ENCODE measurements at places on chromosomes 11 and 22.

DNA sequence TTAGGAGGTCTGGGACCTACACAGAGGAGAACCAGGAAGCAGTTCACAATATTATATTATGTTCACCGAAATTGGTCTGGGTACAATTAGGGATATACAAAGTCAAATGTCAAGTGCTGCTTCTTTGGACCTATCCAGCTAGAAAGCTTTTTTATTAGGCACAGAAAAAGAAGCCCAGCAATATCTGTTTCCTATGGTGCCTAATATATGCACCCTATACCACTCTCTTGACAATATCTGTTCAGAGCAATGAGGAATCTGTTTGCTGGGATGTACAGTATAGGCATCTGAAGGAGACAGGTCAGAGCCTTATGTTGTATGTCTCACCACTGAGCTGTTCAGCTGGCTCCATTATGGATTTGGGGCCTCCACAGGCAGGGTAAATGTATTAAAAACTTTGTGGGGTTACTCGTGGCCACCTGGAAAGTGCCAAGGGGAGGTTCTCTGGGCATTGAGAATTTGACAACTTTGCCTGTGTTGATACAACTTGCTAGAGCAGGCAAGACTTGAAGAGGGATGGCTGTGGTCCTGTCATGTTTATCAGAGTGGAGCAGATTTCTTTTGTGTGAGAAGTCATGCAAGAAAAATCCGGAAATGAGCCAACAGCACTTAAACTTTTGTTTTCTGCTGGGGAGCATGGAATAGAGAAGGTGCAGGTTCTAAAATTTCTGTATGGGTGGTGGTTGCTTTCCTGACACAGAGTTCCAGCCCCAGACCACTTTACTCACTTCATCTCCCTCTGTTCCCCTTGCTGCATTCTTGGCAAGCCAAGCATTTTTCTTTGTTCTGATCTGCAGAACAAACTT, 10.1 kb downstream of the STIM1 start:
- DNase-seq: no peak

- DNase-seq: no peak
Measured at GRCh38 chr11:67492069-67492727, 9.4 kb downstream of the AIP start.

GRCh38 chr11:86792150-86792549, 8.2 kb upstream of the PRSS23 start:
- DNase-seq: no peak

- no peak for DNase-seq
Measured at GRCh38 chr11:14414470-14415461, 55.8 kb upstream of the RRAS2 start.

GRCh38 chr11:92206441-92206840, 18.2 kb upstream of the FAT3 start:
- no peak for DNase-seq

DNA sequence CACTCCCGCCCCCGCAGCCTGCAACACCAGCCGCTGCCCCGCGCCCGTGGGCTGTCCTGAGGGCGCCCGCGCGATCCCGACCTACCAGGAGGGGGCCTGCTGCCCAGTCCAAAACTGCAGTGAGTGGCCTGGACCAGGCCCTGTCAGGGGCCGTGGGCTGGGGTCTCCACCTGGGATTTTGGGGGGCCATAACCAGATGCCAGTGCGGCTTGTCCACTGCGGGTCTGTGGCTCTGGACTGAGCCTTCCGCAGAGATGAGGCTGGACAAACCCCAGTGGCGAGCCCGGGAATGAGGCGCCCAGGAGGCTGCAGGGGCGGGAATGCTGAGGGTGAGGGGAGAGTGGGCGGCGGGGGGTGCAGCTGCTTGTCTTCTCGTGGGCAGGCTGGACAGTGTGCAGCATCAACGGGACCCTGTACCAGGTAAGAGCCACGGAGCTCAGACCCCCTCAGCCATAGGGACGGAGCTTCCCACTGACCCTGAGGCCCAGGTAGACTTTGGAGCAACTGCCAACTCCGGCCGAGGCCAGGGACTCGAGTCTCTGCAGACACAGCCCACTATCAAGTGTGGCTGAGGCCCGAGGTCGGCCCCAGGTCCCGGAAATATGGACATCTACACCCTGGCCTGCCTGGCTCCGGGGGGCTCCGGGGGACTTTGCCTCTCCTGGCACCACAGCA, 24.8 kb upstream of the MUC5B start:
- DNase-seq: peak; percentile 52

DNA sequence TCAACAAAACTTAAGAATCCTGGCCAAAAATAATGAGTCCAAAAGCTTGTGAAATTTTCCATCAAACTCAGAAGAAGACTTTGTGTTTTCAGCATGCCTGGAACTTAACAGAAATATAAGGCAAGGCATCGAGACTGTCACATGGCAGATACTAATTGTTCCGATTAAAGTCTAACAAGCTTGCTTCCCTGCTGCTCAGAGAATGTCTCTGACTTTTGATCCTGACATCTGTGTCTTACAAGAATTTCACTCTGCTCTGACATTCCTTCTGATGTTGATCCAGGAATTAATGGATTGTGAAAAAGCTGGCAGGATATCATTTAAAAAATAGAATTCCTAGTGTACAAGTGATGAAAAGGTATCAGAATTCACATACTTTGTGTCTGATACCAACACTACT, 170.2 kb downstream of the DCDC1 start:
- no peak for DNase-seq

GRCh38 chr22:30870451-30871345, 97.9 kb downstream of the MORC2 start:
- DNase-seq: peak; percentile 39

DNA sequence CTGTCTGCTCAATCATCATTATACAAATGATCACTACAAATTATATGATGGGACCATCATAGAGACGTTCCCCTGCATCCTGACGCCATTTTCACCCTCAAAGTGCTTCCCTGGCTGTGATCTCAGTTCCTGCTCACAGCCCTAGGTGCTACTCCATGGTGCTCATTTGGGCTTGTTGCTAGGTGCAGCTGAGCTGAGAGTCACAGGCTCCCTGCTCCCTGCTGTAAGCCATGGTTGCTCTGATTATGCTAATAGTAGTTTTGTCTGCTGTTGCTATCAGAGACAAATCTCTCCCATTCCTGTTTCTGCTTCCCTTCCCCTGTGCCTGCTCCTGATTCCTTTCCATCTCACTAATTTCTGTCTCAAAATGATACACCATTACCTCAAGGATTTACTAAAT, 474.3 kb downstream of the METTL15 start:
- no peak for DNase-seq

- no peak for DNase-seq
Measured at GRCh38 chr22:50339945-50340879, 2.9 kb upstream of the PPP6R2 start.

DNA sequence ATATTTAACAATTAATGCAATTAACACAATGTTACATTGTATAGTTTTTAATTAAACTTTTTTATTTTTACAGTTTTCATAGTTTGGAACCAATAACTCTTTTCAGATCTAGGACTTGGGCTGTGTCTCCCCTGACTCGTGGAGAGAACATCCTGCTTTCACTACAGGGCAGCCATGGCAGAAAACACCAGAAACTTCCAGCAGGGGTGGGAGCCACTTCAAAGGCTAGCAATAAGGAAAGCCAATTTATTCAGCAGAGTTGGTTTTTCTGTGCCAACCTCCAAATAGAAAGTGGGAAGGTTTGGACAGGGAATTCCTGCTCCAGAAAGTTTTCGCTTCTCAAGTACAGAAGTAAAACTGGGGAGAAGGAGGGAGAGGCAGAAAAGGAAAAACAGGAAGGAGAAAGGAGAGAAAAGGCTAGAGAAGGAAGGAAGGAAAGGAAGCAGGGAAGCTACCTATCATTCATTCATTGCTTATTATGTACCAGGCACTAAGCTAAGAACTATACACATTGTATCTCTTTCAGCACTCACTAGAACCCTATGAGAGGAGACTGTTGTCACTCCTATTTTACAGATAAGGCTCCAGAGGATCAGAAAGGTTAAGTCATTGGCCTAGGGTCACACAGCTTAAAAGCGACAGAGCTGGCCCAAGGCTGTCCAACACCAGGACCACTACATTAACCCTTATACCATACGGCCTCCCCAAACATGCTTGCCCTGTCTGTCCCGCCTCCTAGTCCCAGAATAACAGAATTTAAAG, 54.8 kb upstream of the CREB3L1 start:
- DNase-seq: no peak

GRCh38 chr11:74806267-74806666, 57.6 kb downstream of the RNF169 start:
- no peak for DNase-seq

DNA sequence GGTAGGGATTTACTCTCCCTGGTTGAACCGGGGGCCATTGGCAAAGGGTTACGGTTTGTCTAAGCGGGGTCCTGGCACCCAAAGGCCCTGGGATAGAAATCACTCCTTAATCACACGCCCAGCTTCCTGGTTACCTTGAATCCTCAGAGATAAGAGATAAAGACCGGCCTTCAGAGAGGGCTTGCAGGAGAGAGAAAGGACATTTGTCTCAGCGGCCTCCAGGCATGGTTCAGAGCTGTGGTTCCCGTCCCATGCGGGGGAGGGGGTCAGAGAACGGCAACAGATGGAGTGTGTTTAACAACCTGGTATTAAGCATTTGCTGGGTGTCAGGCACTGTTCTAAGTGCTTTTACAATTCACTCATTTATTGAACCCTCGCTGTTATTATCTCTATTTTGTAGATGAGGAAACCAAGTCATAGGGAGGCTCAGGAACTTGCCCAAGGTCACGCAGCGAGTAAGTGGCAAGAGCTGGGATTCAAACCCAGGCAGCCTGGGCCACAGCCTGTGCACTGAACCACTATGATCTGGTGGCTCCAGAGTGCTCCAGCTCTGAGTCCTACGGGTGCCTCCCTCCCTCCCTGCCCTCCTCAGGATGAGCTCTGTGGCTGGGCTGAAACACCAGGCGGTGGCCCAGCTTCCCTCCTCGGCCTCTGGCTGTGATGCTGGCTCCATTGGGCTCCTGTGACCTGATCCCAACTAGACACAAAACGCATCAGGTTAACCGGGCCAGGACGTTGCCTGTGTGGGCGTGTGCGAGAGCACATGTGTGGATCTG, 18.6 kb downstream of the LRRC10B start:
- DNase-seq: no peak

DNA sequence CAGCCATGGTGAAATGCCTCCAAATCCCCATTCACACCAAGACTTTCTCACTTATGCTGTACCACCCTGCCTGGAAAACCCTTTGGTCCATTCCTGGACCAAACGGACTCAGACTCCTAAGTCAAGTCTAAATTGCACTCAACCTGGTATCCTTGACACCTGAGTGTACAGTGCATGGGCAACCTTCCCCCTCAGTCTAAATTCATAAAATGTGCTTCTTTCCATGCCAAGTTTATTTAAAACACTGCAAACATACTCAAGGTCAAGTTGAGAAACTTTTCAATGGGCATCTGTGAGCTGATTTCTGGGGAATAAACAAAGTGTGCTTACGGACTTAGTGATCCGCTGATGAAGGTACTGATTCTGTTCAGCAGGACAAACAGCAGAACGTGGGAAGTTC, 26.4 kb downstream of the HIRA start:
- no peak for DNase-seq

GRCh38 chr11:122655527-122656072, at the start of gene UBASH3B:
TSS of gene UBASH3B (plus strand) at chr11:122655722. CDS start at chr11:122656050, 328 bp downstream.
- DNase-seq: peak; percentile 83

- no peak for DNase-seq
Measured at GRCh38 chr22:28147401-28147800, 228.3 kb upstream of the PITPNB start.

GRCh38 chr11:47104261-47104950, 72.3 kb downstream of the ARFGAP2 start:
- no peak for DNase-seq

DNA sequence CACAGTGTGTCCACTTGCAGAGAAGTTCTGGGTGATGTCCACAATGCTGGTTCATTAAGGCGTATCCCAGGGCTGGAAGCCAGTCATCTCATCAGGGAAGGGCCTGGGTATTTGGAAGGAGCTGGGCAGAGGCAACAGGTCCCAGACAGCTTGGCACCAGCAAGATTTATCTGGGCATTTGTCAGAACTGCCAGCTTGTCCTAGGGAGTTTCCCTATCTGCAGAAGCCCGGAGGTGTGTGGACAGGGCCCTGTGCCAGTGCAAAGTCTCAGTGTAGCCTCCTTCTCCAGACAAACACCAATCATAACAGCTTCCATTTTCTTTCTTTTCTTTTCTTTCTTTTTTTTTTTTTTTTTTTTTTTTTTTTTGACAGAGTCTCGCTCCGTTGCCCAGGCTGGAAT, 125.3 kb upstream of the TIMP3 start:
- DNase-seq: no peak

DNA sequence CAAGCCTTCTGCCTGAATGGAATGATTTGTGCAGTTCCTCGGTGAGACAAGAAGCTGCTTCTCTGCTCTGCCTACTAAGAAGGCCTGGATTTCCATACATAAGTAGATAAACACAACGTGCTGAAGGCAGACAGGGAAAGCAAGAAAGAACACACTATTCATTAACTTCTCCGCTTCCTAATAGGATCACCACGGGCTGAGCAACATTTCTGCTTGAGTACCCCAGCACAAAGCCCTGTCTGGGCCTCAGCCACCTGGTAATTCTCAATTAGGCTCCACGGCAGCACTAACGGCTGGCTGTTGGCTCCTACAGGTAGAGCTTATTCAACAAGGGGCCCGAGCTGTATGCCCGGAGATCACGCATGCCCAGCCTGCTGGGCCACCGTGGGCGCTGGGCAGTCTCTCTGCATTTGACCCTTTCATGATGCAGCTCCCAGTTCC, 1156.6 kb downstream of the TBC1D22A start:
- no peak for DNase-seq

DNA sequence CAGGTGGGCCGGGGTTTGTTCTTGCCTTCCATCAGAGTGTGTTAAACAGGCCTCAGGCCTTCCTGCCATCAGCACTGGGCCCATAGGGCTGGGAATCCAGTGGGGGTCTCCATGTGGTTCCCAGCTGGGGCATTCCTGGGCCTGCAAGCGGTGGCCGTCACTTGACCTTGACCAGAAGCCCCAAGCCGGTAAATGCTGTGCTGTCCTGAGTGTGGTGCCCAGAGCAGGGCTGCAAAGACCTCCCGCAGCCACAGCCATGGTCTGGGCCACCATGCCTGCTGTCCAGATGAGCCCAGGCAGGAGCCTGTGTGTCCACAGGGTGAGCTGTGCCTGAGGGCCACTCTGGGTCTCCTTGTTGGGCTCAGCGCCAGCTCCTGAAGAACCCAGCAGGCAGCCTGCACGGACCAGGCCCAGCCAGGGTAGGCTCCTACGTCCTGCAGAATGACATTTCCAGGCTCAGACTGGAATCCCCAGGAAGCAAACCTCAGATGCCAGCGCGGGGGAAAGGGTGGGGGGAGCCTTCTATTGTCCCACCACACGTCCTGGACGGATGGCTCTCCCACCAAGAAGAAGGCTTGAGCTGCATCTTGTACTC, 117.3 kb downstream of the KCNQ1OT1 start:
- peak; percentile 14 for DNase-seq

Measured in psoas muscle (tissue), 8 donors.